ENCODE measurements at places on chromosomes 13 and 19.

- no peak for DNase-seq
These were observed 5.1 kb downstream of the EGLN2 start for GRCh38 chr19:40803857-40804782.

DNA sequence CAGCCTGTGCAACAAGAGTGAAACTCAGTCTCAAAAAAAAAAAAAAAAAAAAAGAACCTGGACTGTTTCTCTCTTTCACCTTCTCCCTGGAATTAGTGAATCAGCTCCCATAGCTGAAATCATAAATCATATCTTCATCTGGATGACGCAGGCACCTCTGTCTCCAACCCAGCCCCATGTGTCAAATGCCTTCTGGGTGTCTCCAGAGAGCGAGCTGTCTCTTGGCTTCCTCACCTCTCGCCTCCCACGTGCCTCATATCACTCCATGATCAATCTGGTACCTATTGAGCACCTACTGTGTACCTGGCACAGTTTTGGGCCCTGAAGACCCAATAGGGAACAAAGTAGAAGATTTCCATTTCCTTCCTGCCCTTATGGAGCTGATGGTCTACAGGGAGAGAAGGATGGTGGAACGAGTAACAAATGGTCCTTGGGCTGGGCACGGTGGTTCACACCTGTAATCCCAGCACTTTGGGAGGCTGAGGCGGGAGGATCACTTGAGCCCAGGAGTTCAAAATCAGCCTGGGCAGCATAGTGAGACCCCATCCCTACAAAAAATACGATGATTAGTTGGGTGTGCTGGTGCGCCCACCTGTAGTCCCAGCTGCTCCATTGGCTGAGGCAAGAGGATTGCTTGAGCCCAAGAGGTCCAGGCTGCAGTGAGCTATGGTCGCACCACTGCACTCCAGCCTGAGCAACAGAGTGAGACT is 2.5 kb downstream of the HSD11B1L start:
- DNase-seq = no peak

- DNase-seq = no peak
These were observed 91.0 kb downstream of the UFM1 start for GRCh38 chr13:38440666-38441065.

DNA sequence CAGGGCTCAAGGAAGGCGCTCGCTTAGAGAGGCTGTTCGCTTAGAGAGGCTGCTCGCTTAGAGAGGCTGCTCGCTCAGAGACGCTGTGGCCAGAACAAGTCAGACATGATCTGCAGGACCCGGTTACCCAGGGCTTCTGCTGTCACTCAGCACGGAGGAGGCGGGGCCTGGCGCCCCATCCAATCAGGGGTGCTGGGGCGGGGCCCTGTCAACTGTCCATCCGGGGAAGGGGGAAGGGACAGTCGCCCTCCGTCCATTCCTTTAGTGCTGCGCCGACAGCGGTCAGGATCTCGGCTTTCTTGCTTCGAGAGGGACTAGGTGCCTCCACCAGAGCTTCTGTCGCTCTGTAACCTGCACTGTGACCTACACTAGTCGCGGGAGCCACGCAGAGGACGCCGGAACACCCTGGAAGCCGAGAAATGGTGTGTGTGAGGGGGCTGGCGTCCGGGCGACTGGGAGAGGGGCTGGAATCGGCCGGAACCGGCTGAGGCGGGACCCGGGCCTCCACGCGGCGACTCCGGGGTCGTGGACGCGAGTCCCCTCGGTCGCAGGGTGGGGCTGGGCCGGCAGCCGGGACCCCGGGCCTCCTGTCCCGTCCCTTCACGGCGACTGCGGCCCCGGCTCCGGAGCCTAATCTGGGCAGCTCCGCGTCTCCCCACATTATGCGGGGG is at the start of gene ZNF440:
Gene ZNF440 (plus strand): TSS at position 245 of the 671 bp plus-strand sequence. CDS start 175 bp downstream, at position 420.
- DNase-seq = peak; percentile 68

GRCh38 chr13:111006506-111007031 is 91.7 kb upstream of the ANKRD10 start:
- no peak for DNase-seq

DNA sequence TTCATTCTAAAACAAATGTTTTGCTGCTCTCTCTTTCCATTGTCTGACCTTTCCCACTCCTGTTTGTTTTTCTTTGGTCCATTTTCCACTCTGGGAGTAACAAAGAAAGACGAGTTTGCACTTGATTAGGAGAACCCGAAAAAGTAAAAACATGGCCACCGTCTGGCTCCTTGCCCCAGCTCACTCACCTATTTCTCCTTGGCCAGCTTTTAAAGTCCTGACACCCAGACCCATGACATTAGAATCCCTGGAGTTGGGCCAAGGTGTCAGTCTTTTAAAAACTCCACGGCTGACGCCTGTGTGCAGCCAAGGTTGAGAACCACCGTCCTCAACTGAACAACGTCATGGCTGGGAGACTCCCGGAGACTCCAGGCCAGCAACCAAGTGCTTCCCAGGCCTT is 63.6 kb upstream of the FLT1 start:
- DNase-seq = no peak

- DNase-seq = no peak
These were observed 653 bp downstream of the MVB12A start for GRCh38 chr19:17420475-17420924.

GRCh38 chr19:35116072-35116801 is 614 bp downstream of the FXYD3 start:
- no peak for DNase-seq

DNA sequence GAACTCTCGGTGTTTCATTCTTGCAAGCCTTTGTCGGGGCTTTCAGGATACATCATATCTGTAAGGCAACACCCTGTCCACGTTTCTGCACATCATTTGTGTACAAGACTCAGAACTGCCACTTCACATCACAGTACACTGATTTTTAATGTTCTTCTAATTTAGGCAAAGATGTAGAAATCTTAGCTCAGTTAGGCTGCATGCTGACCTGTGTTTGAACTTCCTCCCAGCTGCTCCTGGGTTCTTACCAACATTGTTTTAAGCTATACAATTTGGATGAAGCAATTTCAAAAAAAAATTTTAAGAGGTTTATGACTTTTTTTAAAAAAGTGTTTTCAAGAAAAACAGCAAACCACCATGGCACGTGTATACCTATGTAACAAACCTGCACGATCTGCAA is 1047.9 kb upstream of the SLC10A2 start:
- DNase-seq = no peak

DNA sequence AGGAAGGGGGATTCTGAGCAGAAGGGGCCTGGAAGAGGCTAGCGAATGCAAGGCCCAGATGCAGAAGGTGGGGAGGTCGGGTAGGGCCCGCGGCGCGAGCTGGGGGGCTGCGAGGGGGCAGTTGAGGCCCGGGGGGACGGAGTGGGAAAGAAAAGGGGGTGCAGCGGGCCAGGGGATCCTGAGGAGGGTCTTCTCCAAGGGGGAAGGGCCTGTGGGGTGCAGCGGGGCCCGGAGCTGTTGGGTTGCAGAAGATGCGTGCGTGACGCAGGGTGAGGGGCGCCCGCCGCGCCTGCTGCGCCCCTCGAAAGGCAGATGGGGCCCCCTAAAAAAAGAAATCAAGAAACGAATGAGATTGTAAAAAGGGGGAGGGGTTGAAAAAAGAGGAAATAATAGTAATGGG is 313 bp downstream of the ZNF541 start:
- DNase-seq = no peak

GRCh38 chr13:50198508-50198907 is 183.3 kb downstream of the KCNRG start:
- no peak for DNase-seq

- no peak for DNase-seq
These were observed 16.3 kb upstream of the TSPAN16 start for GRCh38 chr19:11279505-11280236.

GRCh38 chr19:29515233-29515619 is 10.6 kb upstream of the VSTM2B start:
- DNase-seq = no peak

DNA sequence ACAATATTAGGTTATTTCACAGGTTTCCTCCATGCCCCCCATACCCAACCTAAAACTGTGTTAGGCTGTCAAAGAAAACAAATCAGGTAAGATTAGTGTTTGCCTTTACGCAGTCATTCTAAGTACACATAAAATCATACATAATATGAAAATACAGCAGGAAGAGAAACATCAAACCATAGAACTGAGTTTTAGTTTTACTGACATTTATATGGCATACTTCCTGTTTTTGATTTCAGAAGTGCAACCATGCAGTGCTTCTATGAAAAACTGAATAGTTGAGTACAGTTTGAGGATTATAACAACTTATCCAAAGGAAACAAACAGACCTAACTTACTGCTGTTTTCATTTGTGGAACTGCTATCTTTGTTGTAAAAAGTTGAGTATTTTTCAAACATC is 91.3 kb downstream of the KCNRG start:
- no peak for DNase-seq

DNA sequence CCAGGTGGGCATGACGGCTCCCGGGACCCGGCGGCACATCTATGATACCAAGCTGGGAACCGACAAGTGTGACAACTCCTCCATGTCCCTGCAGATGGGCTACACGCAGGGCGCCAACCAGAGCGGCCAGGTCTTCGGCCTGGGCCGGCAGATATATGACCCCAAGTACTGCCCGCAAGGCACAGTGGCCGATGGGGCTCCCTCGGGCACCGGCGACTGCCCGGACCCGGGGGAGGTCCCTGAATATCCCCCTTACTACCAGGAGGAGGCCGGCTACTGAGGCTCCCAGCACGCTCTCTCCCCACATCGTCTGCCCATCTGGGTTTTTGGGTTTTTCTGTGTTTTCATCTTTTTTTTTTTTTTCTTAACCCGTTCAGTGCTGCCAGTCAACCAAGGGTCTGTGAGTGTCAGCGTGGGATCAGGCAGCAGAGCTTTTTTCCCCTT is 2.3 kb upstream of the ABCA7 start:
- DNase-seq = no peak

DNA sequence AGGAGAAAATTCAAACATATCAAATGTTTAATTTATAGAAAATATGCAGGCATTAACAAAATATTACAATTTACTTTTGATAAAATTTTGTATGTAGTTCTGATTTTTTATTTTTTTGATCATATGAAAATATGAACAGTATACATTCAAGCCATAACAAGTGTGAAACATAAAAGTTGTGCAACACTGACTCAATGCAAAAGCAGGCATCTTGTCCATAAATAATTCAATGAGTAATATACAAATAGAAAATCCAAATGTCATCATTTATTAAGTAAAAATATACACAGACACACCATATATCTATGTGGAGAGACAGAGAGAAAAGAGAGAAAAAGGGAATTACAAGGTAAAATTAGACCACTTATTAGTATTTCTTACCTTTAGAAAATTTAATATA is 1183.9 kb downstream of the SLITRK1 start:
- DNase-seq = no peak

- DNase-seq = no peak
These were observed 213.5 kb downstream of the PCCA start for GRCh38 chr13:100302391-100302790.

- no peak for DNase-seq
These were observed 1287.6 kb downstream of the EFNB2 start for GRCh38 chr13:105247830-105248229.

DNA sequence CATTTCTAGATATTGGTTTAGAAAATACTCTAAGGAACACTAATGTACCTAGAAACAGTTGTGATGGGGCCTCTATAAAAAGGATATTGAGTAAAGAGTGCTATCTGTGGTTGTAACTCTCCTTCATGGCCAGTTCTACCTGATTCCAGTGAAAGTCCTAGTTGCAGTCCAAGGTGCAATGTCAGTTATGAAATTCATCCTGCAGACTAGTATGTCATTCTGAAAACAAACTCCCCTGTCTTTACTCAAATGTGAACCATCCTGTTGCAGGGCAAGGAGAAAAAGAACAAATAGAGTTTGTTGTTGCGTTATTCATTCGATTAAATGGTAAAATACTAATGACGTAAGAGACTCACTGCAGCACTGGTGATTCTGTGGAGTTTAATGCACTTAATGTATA is 18.3 kb upstream of the N4BP2L1 start:
- DNase-seq = no peak

DNA sequence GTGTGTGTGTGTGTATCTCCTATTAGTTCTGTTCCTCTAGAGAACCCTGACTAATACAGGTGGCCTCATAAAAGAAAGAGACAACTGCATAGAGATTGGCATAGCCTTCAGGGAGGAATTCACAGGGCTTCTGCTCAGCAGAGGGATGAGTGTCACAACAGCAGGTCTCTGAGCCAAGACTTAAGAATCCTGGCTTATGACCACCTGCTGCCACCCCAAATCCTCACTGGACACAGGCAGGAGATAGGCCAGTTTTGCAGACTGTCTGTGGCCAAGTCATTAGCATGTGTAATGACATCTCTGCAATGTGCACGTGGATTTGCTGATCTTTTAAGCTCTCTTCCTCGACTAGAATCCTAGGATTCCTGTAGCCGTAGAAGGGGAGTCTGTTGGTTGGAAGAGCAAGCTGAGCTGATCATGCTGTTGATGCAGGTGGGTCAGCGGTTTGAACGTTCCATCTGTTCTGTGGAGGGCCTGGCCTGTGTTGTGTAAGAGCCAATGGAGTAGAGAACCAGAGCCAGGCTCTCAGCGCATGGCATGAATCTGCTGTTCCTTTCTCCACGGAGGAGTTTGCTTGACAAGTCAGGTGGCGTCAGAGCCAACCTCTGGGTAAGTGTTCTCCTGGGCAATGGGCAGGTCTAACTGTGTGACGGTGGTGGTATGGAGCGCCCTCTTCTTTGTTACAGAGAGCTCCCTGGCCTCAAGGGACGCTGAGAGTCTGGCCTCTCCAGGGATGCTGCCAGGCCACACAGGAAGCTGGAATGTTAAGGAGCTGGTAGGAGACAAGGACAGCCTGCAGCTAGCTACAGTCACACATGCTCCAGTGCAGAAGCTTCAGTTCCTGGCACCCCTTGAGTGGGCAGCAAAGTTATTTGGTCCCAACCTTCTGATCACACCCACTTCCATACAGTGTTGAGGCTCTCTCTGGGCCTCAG is 503.1 kb downstream of the FOXO1 start:
- no peak for DNase-seq

GRCh38 chr19:39544911-39545310 is 5.0 kb upstream of the EID2 start:
- no peak for DNase-seq

- DNase-seq = no peak
These were observed 98.4 kb downstream of the STK24 start for GRCh38 chr13:98478189-98479129.

Measured in stimulated activated CD8-positive, alpha-beta memory T cell treated with anti-CD3 and anti-CD28 coated beads, Interleukin-15, amount 100 ng/mL, for 4 hours (primary cell).